ENCODE measurements at places on chromosomes 6 and 20.

- DNase-seq: no peak
Observed at GRCh38 chr20:32391003-32391402, 32.9 kb downstream of the ASXL1 start.

- no peak for DNase-seq
Observed at GRCh38 chr6:14713008-14713960, 532.6 kb upstream of the JARID2 start.

DNA sequence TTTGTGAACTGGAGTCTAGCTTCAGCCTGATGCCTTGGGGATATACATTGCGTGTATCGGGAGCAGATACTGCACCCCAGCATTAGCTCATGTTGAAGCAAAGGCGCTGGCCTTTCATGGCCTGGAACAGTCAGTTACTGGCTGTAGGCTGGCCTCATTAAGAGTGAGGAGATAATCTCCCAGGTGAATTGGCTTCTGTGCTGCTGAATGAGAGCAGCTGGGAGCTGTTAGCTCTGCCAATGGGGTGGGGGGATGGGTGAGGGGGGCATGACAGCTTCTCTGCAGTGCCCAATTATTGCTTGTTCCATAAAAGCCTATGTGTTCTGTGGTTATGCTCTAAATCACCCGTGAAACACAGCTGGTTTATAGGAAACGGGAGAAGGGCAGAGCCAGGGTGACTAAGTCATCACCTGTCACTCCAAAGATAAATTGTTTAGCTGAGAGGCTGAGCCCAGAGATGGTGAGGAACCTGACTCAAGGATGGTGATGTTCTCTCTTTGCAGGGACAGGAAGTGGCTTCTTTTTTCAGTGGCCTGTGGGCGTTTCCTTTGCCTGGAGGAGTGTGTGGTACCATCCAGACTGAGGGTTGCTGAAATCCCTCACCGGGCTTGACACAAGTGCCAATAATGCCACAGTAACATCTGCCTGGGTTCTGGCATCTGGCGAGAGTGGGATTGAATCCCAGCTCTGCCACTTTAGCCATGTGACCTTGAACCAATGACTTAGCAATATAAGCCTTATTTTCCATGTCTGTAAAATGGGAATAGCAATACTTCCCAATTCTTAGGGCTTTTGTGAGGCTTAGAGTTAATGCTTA, 170.8 kb downstream of the BCAS1 start:
- no peak for DNase-seq

DNA sequence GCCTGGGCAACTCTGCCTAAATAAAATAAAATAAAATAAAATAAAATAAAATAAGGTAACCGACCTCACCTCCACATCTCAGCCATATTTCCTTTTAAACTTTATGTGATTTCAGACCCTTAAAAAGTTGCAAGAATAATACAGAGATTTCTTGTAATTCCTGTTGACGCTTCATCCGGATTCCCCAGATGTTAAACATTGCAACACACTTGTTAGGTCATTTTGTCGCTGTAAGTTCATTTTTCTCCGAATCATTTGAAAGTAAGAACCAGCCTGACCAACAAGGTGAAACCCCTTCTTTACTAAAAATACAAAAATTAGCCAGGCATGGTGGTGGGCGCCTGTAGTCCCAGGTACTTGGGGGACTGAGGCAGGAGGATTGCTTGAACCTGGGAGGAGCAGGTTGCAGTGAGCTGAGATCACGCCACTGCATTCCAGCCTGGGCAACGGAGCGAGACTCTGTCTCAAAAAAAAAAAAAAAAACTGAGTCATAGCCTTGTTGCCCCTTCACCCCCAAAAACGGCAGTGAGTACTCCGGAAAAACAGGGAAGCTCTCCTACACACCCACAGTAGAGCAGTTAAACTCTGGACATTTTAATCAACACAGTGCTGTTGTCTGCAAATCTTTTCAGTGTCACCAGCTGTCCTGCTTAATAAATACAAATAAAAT, 5.9 kb downstream of the PYGB start:
- no peak for DNase-seq

GRCh38 chr6:110075406-110075805, 97.3 kb downstream of the GPR6 start:
- DNase-seq: no peak

GRCh38 chr6:46539866-46540265, 48.6 kb upstream of the RCAN2 start:
- no peak for DNase-seq

- DNase-seq: no peak
Observed at GRCh38 chr6:53363341-53364079, 14.8 kb upstream of the ELOVL5 start.

DNA sequence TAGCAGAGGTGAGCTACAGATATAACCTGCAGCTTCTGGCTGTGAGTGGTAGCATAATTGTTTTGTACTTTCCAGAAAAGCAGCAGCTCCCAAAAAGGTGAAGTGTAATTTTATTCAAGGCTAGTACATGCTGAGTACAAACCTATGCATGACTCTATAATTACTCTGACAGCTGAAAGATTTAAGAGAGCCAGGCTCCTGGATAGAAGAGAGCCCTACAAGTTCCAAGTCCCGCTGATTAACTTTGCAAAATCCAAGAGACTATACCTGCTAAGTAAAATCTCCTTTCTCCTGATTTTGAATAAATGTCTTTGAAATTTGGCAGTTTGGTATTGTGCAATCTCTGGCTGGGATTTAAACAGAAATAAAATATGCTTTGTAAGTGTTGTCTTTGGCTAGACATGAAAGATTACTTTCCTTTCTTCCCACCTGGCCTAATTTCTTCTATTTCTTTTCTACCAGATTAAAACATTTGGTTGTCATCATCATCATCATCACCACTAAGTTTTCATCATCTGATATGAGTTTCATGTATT, 79.5 kb downstream of the CTNNBL1 start:
- no peak for DNase-seq

- DNase-seq: no peak
Observed at GRCh38 chr6:97078791-97079190, 154.3 kb downstream of the KLHL32 start.

- no peak for DNase-seq
Observed at GRCh38 chr6:159680104-159680503, 12.9 kb downstream of the SOD2 start.

Measured in occipital lobe (tissue), 3 donors.